ENCODE measurements at places on chromosomes 7 and 10.
A peak's percentile ranks its signal among the peaks of the same experiment; 100 is the strongest.

- DNase-seq: no peak
These were observed 106.9 kb upstream of the CSTF2T start for GRCh38 chr10:51806079-51806835.

GRCh38 chr7:52436278-52436677 is 599.2 kb upstream of the POM121L12 start:
- no peak for DNase-seq

DNA sequence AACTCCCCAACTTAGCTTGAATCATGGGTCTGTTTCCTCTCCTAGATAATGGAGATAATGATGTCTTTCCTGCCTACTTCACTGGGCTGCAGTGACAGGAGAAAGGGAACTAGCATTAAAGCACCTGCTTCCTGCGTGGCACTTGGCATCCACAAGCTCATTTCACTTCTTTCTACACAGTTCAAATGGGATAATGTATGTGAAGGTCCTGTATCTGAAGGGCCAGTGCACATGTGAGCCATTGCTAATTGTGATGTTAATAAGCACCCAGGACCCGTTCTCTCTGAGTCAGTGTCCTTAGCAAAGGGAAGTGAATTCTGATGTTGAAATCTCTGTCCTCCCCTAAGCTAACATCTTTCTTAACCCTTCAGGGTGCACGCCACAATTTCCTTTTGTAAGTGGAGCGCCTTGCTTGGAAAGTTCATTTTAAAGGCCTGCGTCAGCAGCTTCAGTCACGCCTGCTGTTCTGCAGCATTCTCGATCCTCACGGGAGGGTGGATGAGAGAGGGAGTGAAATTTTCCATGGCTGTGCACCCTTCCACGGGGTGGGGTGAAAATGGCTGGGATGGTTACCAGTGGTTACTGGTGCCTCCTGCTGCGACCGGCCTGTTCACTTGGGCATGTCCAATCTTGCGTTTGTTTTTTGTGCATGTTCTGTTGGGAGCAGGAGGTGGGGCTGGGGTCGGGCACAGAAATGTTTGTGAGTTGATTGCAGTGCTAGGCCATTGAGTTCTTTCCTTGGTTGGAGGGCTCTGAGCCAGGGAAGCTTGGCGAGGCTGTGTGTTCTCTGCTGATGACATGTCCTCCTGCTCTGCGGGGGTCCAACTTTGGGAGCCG is 59.2 kb downstream of the HK1 start:
- no peak for DNase-seq

- DNase-seq: no peak
These were observed 59.6 kb downstream of the PTPRN2 start for GRCh38 chr7:158527915-158528502.

- DNase-seq: no peak
These were observed 22.1 kb upstream of the NPVF start for GRCh38 chr7:25250386-25250785.

- no peak for DNase-seq
These were observed 5.7 kb upstream of the OR6V1 start for GRCh38 chr7:143046426-143046851.

- DNase-seq: no peak
These were observed 321.8 kb downstream of the GFRA1 start for GRCh38 chr10:115951242-115951641.

DNA sequence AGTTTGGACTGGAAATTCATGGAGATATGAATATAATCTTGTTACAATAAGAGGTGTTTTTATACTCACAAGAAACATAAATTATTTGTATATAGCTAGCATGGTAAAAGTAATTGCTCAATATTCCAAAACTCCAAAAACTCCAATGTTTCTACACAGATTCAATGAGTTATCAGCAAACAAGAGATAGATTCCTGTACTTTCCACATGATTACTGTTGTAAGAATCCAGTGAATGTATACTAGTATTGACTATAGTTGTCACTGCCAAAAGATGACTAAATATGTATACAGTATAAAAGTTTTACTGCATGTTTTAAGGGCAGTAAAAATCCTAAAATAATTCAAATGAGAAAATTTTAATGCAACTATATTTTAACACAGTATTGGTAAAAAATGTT is 10.7 kb downstream of the ATOH7 start:
- no peak for DNase-seq

DNA sequence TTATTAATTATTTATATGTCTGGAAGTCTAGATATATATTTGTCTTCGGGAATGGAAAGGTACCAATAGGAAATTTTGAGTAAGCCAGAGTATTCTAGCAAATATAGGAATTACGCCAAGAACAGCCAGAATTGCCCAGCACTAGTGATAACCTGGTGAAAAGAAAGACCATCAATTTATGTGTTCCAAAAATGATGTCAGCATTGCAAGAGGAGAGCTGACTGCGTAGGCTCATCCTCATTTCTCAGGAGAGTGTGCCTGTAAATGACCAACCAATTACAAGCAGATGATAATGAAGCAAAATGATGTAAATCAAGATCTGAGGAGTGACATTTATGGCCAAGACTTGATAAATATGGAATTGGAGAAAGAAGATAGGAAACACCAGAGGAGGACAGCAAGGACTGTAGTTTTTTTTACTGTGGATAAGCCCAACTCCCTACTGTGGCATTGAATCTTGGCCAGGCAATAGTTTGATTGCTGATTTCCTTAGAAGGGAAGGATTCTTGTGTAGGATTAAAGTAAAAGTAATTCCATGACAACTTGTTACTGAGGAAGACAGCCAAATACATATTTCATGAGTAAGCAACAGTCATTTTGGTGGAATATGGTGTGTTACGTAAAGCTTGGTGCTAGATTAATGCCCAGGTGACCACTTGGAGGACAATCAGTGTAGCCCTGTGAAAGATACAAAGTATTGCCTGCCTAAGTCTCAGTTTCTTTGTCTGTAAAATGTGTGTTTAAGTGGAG is 590.8 kb downstream of the AUTS2 start:
- no peak for DNase-seq

GRCh38 chr7:13111230-13111629 is 423.8 kb downstream of the ARL4A start:
- DNase-seq: no peak

DNA sequence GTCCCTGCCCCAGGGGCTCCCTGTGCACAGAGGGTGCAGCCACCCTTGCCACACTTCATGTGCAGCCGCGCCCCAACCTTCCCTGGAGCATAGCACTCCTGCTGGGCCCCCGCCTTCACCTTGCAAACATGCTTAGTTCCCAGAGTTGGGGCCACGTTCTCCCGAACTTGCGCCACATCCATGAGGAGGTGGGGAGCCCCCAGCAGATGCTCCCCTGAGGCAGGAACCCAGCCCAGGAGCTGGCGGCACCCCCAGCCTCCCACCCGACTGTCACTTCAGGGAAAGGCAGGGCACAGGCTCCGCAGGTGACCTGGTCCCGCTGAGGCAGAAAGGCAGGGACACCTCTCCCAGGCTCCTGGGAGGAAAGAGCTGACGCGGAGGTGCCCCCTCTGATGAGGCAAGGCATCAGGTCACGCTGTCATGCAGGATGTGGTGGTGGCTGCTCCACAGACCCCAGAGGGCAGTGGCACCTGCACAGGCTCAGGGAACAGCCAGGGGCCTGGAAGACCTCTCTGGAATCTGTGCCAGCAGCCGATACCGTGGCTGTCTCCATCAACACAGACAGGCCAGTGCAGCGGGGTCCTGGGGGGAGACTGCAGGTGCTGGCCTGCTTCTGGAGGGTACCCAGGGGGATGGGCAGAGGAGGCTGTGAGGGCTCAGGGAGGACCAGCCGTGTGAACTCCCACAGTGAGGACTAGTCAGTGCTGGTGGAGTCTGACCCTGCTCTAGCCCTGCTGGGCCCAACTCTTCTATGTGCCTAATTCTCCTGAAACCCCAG is 221.3 kb downstream of the MAD1L1 start:
- peak; percentile 1 for DNase-seq

DNA sequence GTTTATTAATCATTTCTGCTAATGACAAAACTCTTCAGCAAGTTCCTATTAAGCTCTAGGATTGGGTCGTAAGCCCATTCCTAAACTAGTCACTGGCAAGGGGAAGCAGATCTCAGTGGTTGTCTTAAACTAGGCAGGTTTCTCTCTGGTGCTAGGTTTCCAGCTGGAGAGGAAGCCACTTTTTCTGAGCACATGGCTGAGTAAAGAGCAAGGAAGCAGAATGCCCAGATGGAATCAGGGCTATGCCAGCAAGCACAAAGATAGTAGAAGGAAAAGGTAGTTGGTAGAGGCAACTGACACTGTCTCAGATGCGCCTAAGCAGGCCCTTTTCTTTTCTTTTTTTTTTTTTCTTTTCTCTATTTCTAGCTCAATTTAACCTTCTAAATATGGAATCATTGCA is 224.9 kb downstream of the EXOC4 start:
- no peak for DNase-seq

DNA sequence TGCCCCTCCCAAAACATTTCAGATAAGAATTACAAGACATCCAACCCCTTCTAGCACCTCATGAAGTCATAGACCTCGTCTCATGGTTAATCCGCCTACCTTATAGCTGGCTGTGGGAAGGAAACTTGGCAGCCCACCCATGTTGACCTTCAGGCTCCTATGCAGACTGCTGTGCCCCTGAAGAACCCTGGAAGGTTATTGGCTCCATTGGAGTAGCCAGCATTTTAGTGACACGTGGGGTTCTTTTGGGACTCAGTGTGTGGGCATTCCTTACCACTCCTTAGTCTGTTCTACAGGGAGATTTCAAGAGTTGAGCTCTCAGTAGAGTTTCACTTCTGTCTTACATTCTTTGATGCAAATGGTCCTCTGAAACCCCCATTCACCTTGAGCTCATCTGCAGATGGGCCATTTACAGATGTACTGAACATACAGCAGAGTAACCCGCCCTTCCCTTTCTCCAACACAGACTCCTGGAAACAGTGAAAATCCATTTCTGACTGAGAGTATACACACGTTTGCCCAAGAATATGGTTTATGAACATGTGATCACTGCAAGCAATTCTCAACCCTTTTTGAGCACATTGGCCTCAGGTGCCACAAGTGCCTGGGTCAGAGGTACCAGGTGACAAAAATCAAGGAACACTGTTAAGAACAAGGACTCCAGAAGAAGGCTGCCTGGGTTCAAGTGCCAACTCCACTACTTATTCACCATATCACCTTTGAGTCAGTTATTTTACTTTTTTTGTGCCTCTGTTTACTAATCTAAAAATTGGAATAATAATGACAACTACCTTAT is 54.0 kb upstream of the HECW1 start:
- no peak for DNase-seq

- DNase-seq: no peak
These were observed 132.6 kb upstream of the RSU1 start for GRCh38 chr10:16949816-16950215.
